ENCODE measurements at places on chromosomes 7 and 10.

- no peak for DNase-seq
These were observed 16.4 kb upstream of the PDSS1 start for GRCh38 chr10:26681076-26681475.

- DNase-seq: no peak
These were observed 5.5 kb downstream of the OPN4 start for GRCh38 chr10:86659721-86660453.

GRCh38 chr10:48951707-48952106 is 12.1 kb upstream of the LRRC18 start:
- DNase-seq: no peak

- no peak for DNase-seq
These were observed 207.9 kb downstream of the TNS3 start for GRCh38 chr7:47373871-47374451.

DNA sequence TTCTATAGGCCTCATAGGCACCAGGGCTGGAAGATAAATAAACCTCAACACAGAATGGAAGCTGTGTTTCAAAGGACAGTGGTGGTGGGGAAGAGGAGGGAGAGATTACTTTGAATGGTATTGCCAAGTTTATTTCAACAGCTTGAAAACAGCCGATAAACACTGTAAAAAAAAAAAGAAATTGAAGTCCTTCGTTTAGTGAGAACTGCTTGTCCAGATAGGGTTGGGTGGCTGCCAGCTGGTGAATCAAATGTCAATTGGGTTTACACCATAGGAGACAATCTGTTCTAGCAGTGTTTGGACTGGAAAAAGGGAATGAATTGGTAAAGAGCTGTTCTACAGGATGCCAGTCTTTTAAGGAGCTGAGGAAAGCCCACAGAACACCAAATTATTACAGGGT is 254.8 kb downstream of the PHF14 start:
- DNase-seq: no peak

DNA sequence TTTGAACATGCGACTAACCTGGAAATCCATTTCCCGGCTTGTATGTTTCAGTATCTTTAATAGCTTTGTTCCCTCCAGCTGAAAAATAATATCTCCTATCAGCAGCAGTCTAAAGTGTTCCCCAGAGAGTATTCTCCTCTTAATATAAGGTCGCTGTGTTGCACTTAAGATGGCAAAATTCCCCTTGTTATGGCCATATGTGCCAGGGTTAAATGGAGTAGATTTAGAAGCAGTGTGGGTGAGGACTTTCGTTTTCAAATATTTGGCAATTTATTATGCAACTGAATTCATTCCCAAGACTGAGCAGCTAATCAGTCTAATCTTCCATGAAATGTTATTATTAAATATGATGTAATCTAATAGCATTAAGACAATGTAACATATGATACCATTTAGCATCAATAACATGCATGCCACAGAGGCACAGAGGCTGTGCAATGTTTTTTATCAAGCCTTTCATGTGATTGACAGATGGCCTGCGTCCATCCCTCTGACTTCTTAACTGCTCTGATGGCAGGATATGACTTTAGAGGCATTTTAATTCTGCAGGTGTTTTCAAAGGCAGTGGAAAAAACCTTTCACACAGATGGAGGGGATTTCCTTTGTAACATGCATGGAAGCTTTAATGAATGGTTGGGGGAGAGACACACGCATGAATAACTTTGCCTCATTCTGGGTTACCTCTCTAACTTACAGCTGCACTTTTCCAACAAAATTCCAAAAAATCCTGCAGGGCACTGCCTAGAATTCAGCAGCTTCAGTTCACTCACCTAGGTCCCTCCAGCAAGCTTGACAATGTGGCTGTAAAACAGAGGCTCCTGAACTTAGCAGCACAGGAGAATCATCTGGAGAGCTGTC is 55.1 kb upstream of the ZPBP start:
- DNase-seq: no peak

GRCh38 chr10:70683601-70683934 is 11.3 kb downstream of the ADAMTS14 start:
- DNase-seq: no peak
